ENCODE measurements at places on chromosomes 6 and 20. TPM values are rescaled to one million over a fixed set of nuclear protein-coding genes. Genes with fewer than 3 reads are reported as not detected.

GRCh38 chr6:81997090-81997926, 244.8 kb upstream of the TENT5A start:
- no peaks in the 10 kb centered on the region for H3K36me3 ChIP-seq
- H3K4me1 ChIP-seq: no peaks in the 10 kb centered on the region
- peak overlapping the region; percentile 30 for H3K27ac ChIP-seq
- DNase-seq: no peak
- H3K27me3 ChIP-seq: no peaks in the 10 kb centered on the region

DNA sequence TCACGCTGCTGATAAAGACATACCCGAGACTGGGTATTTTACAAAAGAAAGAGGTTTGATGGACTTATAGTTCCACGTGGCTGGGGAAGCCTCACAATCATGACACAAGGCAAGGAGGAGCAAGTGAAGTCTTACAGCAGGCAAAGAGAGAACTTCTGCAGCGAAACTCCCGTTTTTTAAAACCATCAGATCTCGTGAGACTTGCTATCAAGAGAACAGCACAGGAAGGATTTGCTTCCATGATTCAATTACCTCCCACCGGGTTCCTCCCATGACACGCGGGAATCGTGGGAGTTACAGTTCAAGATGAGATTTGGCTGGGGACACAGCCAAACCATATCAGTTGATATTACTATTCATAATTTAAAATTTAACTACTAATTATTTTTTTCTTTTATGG, 157.3 kb upstream of the ATXN1 start:
- H3K4me1 ChIP-seq: no peaks in the 10 kb centered on the region
- DNase-seq: no peak
- no peaks in the 10 kb centered on the region for H3K27me3 ChIP-seq
- no peak overlapping the region for H3K4me3 ChIP-seq
- H3K36me3 ChIP-seq: no peaks in the 10 kb centered on the region

GRCh38 chr20:8540466-8540865, 408.4 kb downstream of the PLCB1 start:
- H3K4me3 ChIP-seq: no peak overlapping the region
- H3K27me3 ChIP-seq: no peaks in the 10 kb centered on the region
- no peak overlapping the region for H3K27ac ChIP-seq
- peaks cover 6% of the 10 kb centered on the region for H3K4me1 ChIP-seq
- no peaks in the 10 kb centered on the region for H3K36me3 ChIP-seq

NINL gene
- 125 TPM for total RNA-seq

KIAA0408 gene
- total RNA-seq: 1.4 TPM

- H3K4me3 ChIP-seq: no peak overlapping the region
- H3K27me3 ChIP-seq: peaks cover 7% of the 10 kb centered on the region
- H3K36me3 ChIP-seq: no peaks in the 10 kb centered on the region
- peaks cover 2% of the 10 kb centered on the region for H3K4me1 ChIP-seq
Measured at GRCh38 chr20:4064144-4064909, 49.0 kb upstream of the RNF24 start.

SOX4 gene
- total RNA-seq: 293 TPM

NRN1 gene
- total RNA-seq: not detected

DNA sequence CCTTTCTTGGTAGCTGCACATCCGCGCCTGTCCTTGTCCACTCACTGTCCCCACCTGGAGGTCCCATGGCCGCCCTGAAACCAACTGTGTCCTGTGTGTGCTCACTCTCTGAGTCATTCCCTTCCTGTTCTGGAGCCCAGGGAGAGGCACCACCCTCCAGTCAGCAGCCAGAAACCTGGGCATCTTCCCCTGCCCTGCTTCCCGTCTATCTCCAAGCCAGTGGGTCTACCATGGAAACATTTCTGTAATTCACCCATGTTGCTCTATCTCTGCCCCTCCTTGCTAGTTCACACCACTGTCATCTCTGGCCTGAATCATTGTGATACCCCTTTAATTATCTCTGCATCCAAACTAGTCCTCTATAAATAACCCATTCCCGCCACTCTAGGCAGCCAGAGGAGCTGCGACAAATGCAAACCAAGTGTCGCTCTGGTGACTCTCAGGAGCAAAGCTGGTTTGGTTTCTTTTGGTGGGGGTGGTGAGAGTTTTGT, 28.8 kb upstream of the SYNJ2 start:
- peaks cover 8% of the 10 kb centered on the region for H3K36me3 ChIP-seq
- peaks cover 35% of the 10 kb centered on the region for H3K4me1 ChIP-seq
- no peaks in the 10 kb centered on the region for H3K27me3 ChIP-seq
- H3K27ac ChIP-seq: peak overlapping the region; percentile 98

LRP11 gene
- 45.0 TPM for total RNA-seq
